Thoracic aorta (tissue), 2 donors: ENCODE measurements at places on chromosomes 6 and 20.
A peak's percentile ranks its signal among the peaks of the same experiment; 100 is the strongest.

- no peak for DNase-seq
Measured at GRCh38 chr20:61806995-61807394, 258.7 kb downstream of the TAF4 start.

DNA sequence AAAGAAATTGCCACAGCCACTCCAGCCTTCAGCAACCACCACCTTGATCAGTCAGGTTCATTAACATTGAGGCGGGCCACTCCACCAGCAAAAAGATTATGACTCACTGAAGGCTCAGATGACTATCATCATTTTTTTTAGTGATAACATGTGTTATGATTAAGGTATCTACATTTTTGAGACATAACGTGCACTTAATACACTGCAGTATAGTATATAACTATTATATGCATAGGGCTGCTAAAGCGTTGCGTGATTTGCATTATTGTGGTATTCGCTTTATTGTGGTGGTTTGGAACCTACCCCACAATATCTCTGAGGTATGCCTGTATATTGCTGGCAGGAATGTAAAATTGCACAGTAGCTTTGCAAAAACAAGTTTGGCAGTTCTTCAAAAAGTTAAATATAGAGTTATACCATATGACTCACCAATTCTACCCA, 6.8 kb upstream of the RIPK1 start:
- no peak for DNase-seq

GRCh38 chr6:46526607-46527006, 35.4 kb upstream of the RCAN2 start:
- no peak for DNase-seq

DNA sequence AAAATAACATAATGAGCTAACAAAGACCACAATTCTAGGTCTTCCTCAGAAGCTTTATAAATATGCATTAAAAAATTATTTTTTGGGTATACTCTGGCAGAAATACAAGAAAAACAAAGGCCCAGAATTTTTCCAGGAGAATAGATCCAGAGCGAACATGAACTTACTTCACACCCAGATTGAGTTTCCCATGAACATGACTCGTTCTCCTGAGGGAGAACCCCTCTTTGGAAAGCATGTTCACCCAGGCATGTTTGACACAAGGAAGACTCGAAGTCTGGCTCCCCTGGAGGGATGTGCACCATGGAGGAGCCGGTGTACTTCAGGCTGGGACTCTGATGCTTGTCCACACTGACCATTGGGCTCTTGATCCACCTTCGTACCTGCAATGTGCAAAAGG, 56.1 kb downstream of the SGK1 start:
- no peak for DNase-seq

DNA sequence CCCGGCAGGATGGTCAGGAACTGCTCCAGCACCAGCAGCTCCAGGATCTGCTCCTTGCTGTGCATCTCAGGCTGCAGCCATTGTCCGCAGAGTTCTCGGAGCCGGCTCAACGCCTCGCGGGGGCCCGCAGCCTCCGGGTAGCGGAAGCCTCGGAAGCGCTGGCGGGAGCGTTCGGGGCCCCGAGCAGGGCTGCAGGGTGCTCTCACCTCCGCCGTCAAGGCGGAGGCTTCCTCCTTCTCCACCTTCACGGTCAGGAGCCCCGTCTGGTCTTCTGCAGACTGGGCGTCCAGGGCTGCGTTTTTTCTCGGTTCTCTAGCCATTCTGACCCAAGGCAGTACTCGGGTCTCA, 434 bp downstream of the ZKSCAN4 start:
- no peak for DNase-seq

GRCh38 chr20:34907616-34908469, 31.4 kb downstream of the ACSS2 start:
- DNase-seq = peak; percentile 39
